ENCODE measurements at places on chromosomes 2 and 18.
A peak's percentile ranks its signal among the peaks of the same experiment; 100 is the strongest.

DNA sequence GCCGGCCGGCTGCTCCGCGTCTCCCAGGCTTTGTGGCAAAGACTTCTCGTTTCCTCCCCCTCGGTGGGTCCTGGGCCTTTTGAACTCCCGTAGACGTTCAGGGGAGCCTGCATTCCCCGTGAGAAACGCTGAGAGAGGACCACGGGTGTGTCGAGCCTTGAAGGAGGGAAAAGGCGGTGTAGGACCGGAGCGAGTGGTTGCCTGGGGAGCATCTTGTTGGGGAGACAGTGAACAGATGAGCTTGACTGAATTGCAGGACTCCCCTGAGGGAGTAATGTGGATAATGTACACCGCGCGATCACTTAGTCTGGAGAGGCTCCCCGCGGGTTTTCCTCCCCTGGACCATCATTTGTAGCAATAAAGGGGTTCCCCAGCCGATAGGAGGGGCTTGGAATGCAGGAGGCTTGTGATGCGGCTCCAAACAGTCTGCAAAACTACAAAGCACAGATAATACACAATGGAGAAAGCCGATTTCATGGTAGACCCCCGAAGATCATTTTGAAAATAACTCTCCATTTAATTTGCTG is 769 bp downstream of the ALMS1 start:
- DNase-seq, result no peak

DNA sequence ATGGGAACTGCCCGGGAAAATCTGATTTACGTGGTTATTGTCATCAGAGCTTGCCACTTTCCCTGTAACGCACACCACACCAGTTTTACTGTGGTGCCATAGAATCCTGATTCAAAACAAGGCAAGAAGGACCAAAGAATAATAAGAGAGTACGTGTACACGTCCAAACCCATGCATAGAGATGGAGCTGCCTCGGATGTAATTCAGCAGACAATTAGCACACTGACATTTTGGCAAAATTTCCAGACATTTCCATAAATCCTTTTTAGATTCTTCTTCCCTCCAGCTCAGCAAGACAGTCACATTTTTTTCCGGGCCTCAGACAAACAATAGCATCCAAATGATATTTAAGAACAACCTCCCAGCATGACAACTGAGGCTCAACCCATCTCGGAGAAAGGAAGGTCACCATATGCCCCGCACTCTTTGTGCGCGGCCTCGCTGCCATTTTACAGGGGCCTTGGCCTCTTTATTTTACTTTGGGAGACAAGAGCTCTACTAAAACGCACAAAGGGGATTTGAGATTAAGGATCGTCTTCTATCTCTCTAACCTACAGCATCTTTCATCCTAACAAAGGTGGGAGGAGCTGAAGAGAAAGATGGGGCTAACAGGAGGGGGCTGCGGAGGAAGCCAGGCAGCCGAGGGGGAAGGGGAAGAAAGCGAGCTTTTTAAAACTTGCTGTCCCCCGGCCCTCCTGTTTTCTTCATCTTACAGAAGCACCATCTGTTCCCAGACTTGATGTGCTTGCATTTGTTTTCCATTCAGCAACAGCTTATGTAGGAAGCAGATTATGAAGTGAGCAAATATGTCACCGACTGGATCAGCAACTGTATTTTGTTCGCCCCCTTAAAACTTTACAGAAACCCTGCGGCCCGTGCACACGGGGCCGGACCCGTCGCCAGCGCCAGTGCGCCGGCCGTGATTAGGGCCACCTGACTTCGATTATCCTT is 61.0 kb downstream of the CDCA7 start:
- DNase-seq, result peak; percentile 34

- DNase-seq, result no peak
Observed at GRCh38 chr2:214896274-214896673, 86.8 kb upstream of the BARD1 start.

DNA sequence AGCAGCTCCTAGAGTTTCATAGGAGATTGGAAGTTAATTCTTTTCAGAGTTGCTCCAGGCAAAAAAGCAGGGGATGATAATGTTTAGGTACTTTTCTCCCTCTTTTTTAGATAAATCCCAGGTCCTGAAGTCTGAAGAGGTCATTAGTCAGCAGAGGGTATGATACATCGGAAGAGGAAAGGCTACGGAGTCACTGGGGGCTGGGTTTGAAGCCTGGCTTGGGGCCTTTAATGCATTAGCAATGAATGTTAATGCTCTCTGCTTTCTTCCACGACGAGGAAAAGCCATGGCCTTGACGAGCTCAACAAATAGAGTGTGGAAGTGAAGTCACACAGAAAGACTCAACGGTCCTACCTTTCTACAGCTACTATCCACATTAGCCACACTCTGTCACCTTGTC is 235.1 kb downstream of the NCKAP5 start:
- no peak for DNase-seq

DNA sequence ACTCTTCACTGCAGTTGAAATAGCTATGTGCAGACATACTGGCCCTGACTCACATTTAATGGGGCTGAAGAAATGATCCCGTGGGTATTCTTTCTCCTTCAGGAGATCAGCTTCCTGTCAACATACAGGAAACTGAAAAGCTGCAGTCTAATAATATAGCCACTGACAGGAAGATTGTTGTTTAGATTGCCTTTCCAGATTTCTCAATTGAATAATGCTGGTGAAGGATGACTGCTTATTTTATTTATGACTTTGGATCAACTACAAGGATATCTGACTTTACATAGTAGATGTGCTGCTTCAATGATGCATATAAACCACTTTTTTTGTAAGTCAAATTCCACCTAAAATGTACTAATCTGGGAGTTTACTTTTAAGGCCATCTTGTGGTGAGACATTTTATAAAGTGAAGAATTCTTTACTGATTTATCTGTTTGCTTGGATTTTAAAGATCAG is 93.4 kb upstream of the MAP4K3 start:
- DNase-seq, result no peak

- DNase-seq, result no peak
Observed at GRCh38 chr2:233303252-233303651, 4.4 kb upstream of the SAG start.

- no peak for DNase-seq
Observed at GRCh38 chr2:134258684-134259388, 5.0 kb downstream of the MGAT5 start.

DNA sequence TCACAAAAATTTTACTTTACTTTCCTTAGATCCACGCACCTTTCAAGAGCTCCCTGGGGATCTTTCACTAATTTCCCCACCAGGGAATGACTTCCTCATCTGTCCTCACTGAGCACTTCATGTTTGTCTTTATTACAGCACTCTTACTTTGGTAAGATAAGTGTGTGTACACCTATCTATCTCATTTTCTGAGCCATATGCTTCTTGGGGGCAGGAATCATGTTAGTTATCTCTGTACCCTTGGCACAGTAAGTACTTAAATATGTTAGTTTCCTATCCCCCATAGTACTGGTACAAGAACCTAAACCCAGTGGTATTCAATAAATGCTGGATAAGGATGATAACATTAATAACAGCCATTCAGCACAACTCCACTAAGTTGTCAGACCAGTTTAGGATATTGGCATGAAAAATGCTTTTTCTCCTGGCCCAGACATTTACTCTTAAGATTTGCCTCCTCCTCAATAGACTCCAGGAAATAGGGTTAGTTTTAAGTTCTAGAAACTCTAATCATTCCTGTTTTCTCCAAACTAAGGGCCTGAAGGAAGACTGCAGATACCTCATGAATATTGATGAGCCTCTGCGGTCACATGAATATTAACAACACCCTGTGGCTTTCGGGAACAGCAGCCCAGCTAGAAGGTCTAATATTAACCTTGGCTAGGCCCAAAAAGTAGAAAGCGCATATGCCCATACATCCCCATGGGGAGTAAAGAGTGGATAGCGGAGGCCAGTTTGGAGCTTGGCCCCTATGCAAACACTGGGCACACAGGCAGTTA is 38.2 kb downstream of the NHEJ1 start:
- DNase-seq, result no peak

DNA sequence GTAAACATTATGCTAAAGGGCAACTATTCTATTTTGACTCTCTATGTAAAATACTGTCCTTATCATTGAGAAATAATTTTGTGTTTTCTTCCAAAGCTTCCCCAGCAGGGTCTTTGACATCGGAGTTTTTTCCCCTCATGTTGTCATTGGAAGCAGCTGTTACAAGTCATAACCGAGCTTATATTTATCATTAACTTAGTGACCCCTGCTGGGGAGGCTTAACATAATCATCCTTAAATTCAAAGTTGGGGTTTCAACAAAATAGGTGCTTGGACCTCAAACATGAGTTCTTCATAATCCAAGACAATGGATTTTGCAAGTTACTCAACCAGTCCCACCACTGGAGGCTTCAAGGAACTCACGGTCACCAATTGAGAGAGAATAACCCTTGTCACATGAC is 330.9 kb downstream of the DCC start:
- DNase-seq, result no peak

DNA sequence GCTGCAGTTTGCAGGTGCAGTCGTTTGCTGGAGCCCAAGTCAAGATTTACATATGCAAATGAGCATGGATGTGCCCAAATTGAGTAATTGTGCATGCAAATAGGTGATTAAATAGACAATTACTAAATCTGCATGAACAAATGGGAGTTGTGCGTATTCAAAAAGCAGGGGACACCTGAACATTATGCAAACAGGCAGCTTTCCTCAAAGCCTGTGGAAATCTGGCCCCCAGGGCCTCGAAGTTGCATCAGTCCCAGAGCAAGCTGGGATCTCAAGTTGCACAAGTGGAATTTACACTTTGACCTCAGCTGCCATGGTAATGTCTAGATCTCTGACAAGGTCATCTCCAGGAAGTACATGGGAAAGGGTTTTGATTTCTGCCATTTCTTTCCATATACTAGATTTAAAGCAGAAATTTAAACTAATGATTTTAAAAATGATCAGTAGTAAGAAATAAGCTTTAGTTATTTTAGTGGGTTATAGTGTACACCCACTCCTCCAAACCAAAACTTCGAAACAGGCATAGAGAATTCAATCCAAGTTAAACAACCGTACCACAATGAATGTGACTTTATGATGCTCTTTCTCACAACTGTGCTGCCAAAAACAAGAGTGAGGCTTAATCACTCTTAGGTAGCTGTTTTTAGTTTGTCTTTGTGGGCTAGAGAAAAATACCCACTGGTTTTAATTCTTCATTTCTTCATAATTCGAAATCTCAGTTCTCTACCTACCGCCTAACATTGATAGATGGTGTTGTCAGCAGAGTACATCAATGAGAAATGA is 110.7 kb downstream of the RND3 start:
- no peak for DNase-seq

GRCh38 chr18:48367557-48367956 is 41.6 kb downstream of the ZBTB7C start:
- no peak for DNase-seq

GRCh38 chr2:95264624-95265023 is 9.6 kb upstream of the PROM2 start:
- DNase-seq, result peak; percentile 12

DNA sequence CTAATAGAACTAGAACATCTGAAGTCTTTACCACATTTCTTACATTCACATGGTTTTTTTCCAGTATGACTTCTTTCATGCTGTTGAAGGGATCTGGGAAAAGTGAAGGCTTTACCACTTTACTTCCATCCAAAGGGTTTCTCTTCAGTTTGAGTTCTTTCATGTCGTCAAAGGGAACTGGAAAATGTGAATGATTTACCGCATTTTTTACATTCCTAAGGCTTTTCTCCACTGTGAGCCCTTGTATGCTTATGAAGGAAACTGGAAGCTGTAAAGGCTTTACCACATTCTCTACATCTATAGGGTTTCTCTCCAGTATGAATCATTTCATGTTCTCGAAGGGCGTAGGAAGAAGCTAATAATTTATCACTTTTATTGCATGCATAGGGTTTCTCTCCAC is 46.7 kb downstream of the NBEAL1 start:
- no peak for DNase-seq

- DNase-seq, result no peak
Observed at GRCh38 chr18:46678785-46679399, 21.9 kb upstream of the LOXHD1 start.

- peak; percentile 64 for DNase-seq
Observed at GRCh38 chr2:9178904-9179571, 27.6 kb upstream of the ASAP2 start.

- no peak for DNase-seq
Observed at GRCh38 chr2:174602745-174603144, 5.1 kb upstream of the WIPF1 start.

DNA sequence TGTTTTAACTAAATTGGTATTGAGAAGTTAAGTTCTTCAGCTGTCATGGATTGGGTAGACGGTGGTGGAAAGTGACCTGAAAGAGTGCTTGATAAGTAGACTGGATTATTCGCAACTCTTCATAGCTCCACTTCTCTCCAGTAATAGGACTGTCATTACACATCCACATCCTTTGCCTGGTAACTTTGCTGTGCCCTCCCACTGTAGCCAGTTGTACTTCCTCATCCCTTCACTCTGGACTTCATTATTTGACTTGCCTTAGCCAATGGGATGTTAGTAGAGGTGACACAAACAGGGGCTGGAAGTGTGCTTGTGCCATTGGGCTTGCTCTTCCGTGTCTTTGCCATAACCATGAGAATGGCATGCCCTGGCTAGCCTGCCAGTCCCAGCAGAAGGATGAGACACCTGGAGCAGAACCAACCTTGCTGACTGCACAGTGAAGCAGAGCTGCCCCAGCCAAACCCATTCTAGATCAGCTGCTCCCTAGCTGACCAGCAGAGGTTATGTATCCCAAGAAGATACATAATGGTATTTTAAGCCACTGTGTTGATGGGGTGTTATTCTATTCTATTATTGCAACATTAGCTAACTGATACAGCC is 16.9 kb downstream of the QPCT start:
- DNase-seq, result no peak

DNA sequence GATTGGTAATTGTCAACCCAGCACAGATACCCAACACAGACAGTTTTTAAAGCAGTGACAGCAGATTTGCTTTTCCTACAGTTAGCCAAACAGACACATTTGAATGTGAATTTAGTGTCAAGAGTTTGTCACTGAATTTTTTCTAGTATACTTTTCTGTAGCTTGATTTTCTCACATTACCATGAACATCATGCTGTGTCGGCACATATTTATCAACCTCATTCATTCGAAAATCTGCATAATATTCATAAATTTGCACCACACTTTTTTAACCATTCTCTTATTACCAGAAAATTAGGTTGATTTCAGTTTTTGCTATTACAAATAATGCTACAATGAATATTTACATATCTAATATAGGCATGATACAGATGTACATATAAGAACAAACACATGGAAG is 27.0 kb upstream of the DSG3 start:
- DNase-seq, result no peak
